ENCODE measurements at places on chromosomes 11 and 22. TPM values are rescaled to one million over a fixed set of nuclear protein-coding genes. Genes with fewer than 3 reads are reported as not detected.

The PHF21B gene
- total RNA-seq: not detected

The FGF3 gene
- total RNA-seq: not detected

The LRRC55 gene
- total RNA-seq: under 0.01 TPM

The OR51I1 gene
- 0.33 TPM for total RNA-seq

The ART5 gene
- total RNA-seq: 0.93 TPM

The SLC35F2 gene
- 1.4 TPM for total RNA-seq

The NR1H3 gene
- total RNA-seq: 52.8 TPM

The OR52I1 gene
- not detected for total RNA-seq

The ACTN3 gene
- not detected for total RNA-seq

The TTC36 gene
- total RNA-seq: 2.0 TPM

The PTS gene
- 59.5 TPM for total RNA-seq

The RPUSD4 gene
- 23.7 TPM for total RNA-seq

The MAML2 gene
- total RNA-seq: 2.1 TPM

The RNF141 gene
- total RNA-seq: 14.3 TPM

The TNNI2 gene
- not detected for total RNA-seq

The ENTHD1 gene
- not detected for total RNA-seq

The C11orf16 gene
- not detected for total RNA-seq

The CDHR5 gene
- 79.7 TPM for total RNA-seq

The PARVB gene
- 14.0 TPM for total RNA-seq

The BLID gene
- total RNA-seq: 0.84 TPM

The KDELR3 gene
- 8.1 TPM for total RNA-seq

The NPAS4 gene
- not detected for total RNA-seq

The GTSE1 gene
- total RNA-seq: 0.17 TPM

The SAA1 gene
- total RNA-seq: 20.4 TPM

The LMO2 gene
- 5.9 TPM for total RNA-seq

The ADAMTS15 gene
- 0.65 TPM for total RNA-seq

The TYR gene
- not detected for total RNA-seq

The MICALL1 gene
- 9.3 TPM for total RNA-seq

All from liver (tissue), 10 donors.